ENCODE measurements at places on chromosomes 3 and 15.
A peak's percentile ranks its signal among the peaks of the same experiment; 100 is the strongest.

GRCh38 chr3:133570139-133570936 lies 3.1 kb upstream of the CDV3 start:
- no peak for DNase-seq

GRCh38 chr3:52220380-52221026 lies 4.9 kb downstream of the TLR9 start:
- DNase-seq = peak; percentile 70

DNA sequence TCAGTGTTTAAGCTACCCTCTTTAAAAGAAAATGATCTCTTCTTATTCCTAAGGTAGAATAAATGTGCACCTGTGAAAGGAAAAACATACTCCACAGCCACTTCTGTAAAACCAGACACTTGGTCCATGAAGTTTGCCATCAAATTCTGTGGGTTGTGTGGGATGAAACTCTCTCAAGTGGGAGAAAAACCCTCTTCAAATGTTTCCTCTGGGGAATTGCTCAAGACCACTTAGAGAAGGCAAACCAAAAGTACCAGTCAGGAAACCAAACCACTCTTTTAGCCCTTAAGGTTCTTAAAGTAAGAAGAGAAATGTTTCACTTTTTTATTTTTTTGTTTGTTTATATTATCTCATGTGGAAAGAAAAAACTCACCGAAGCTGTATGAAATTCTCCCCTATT lies 1.2 kb downstream of the COL8A1 start:
- no peak for DNase-seq

DNA sequence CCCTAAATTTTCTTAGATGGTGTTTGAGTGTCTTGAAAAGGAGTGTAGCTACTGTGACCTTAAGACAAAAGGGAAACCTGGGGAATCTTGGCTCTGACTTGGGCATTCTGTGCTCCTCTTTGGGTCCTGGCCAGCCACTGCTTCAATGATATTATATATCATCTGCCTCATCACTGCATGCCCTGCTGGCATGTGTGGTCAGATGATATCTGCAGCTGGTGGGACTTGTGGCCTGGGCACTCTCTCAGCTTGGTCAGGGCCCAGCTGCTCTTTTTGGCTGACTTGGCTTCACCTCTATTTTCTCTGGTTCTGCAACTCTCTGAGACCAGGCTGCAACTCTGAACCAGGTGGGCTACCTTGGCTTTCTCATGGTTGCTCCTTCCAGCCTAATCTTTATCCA lies 446.1 kb upstream of the RARB start:
- no peak for DNase-seq

GRCh38 chr15:68209735-68210408 lies 4.7 kb upstream of the CALML4 start:
- no peak for DNase-seq

- no peak for DNase-seq
These were observed 2.0 kb downstream of the PPP1R14D start for GRCh38 chr15:40826423-40827075.

DNA sequence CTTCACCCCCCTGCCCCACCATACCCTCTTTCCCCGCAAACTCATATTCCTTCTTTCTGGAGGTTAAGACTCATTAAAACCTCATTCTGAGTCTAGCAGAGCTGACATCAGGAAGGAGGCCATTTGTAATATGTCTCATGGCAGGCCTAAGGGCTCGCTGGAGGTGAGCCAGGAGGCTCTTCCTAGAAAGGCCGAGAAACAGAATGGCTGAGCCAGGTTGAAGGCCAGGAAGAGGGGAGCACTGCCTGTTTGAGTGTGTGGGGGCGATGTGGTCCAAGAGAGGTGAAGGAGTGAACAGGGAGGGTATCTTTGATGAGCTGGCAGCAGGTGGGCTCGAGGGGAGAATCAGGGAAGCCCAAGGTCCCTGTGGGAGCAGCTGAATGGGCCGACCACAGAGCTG lies 317.3 kb downstream of the TLE3 start:
- DNase-seq = no peak

DNA sequence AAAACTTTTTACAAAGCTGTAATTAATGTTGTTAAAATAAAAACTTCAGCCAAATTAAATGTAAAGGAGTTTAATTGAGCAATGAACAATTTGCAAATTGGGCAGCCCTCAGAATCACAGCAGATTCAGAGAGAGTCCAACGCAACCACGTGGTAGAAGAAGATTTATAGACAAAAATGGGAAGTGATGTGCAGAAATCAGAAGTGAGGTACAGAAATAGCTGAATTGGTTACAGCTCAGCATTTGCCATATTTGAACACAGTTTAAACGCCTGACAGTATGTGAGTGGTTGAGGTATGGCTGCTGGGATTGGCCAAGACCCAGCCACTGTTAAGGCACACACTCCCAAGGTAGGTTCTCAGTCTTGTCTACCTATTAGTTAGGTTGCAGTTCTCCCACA lies 14.4 kb upstream of the PLA2G4D start:
- no peak for DNase-seq

- DNase-seq = peak; percentile 80
These were observed 216.2 kb downstream of the ADAMTS17 start for GRCh38 chr15:100125401-100126191.

GRCh38 chr3:41137686-41138111 lies 61.6 kb upstream of the CTNNB1 start:
- DNase-seq = no peak

GRCh38 chr3:127389420-127389819 lies 101.6 kb upstream of the PRR20G start:
- DNase-seq = no peak

GRCh38 chr3:38029400-38030125 lies at the start of gene PLCD1:
PLCD1 (minus strand) TSS chr3:38029642; CDS start chr3:38029539, 103 bp downstream.
- DNase-seq = peak; percentile 88

GRCh38 chr3:55434789-55435188 lies 52.3 kb downstream of the WNT5A start:
- DNase-seq = no peak

DNA sequence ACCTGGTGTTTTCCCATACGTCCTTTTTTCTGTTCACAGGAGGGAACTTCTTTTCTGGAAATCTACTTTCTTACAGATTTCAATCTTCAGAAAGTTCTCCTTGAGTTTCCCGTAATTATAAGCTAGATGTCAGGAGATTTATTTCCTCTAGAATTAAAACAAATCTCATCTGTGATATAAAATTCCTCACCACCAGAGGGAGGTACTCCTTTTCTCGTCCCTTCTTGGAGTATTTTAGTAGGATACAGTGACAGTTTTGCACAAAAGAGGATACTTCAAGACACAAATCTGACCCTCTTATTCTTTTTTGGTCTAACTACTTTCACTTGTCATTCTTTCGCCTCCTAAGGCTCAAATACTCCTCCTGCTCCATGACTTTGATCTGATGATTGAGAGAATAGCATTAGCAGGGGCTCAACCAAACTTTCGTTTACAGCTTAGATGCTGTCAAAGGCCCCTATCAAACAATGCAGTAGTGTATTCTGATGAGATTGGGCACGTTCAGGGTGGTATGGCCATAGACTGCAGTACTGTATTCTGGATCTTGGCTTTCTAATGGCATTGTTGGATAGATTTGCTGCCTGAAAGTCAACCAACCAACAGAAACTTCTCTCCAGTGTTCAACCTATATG lies 38.0 kb downstream of the TMEM41A start:
- DNase-seq = no peak

DNA sequence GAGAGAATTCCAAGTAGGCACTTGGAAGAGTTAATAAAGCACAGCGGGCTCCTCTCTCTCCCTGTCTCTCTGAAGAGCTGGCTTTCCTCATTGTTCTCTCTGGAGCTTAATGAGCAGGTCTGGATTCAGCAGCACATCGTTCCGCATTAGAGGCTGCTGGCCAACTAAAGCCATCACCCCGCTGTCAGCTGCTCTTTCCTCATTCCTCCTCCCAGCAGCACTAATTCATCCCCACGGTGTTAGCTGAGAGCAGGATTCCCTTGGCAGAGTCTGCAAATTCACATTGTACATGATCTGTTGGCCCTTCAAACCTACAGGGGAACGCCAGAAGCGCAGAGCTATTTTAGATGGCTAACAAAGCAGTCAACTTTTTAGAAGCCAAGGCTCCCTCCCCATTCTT lies 44.2 kb downstream of the SGO1 start:
- DNase-seq = peak; percentile 94

DNA sequence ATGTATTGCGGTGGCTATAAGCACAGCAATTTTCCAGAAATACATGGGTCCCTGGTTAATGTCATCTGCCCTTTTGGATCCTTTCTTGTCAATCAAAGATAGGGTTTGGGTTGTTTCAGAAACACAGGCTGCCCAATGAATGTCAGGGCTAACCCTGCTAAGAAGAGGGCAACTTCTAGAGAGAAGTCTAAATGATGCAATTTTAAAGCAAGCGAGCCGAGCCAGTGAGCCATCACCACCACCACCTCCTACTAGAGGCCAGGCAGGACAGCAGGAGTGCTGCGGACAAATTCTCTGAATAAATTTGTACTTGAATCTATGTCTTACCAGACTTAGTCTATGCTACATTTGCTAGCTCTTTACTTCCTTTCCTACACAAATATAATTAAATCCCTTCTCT lies 248.4 kb downstream of the CTNNB1 start:
- no peak for DNase-seq

- no peak for DNase-seq
These were observed 344.5 kb downstream of the FGF12 start for GRCh38 chr3:192382861-192383260.

- DNase-seq = no peak
These were observed 121.6 kb downstream of the ADAMTS17 start for GRCh38 chr15:100220058-100220768.

DNA sequence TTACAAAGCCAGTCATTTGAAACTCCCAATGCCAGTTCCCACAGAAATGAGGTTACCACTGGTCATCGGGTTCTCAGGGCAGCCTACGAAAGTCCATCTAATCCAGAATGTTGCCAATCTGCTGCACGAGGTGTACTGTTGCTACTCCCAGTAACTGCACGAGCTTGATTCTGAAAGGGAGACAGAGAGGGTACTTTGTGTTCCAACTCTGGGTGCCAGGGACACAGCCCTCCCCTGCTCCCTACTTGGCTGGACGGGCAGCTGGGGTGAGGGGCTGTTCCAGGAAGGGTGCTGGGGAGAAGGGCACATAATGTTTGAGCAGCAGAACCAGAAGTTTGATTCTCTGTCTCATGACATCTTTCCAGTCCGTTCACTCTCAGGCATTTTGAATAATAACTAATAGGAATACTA lies 27.1 kb upstream of the OSBPL11 start:
- no peak for DNase-seq

GRCh38 chr15:66655997-66656396 lies 46.0 kb upstream of the SMAD6 start:
- no peak for DNase-seq
